ENCODE measurements at places on chromosomes 1 and 21. TPM values are rescaled to one million over a fixed set of nuclear protein-coding genes. Genes with fewer than 3 reads are reported as not detected.

GRCh38 chr1:230905733-230906132 is 37.4 kb upstream of the C1orf198 start:
- no peak for ATAC-seq

GRCh38 chr1:74343216-74343615 is 108.0 kb downstream of the TNNI3K start:
- ATAC-seq, result no peak

GRCh38 chr21:44548922-44549321 is 2.4 kb downstream of the KRTAP10-2 start:
- no peak for ATAC-seq

DNA sequence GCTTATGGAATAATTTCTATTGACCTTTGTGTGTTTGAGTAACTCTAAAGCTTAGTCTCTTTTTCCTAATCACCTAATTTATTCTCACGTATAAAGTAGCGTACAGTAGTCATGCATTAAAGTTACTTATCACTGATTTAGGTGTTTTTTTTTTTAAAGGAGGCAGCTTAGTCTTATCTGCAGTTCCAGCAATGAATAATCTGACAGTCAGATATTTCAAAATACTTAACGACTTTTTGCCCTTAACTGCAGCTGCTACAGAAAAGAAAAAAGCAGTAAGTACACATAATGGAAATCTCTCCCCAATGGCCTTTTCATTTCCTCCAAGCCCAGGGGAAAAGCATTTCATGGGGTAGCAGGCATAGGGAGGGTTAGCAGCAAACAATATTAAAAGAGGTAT is 54.6 kb downstream of the SLC35F3 start:
- ATAC-seq, result no peak

RIPPLY3 gene
- total RNA-seq, result not detected

PLA2G2C gene
- 0.81 TPM for total RNA-seq

ISG20L2 gene
- 16.7 TPM for total RNA-seq
